ENCODE measurements at places on chromosomes 4 and X. TPM values are rescaled to one million over a fixed set of nuclear protein-coding genes. Genes with fewer than 3 reads are reported as not detected.

GRCh38 chr4:166308647-166309046 is 435.6 kb downstream of the TLL1 start:
- H3K27me3 ChIP-seq, result no peaks in the 10 kb centered on the region
- DNase-seq, result no peak
- H3K4me1 ChIP-seq, result no peaks in the 10 kb centered on the region
- H3K27ac ChIP-seq, result no peak overlapping the region
- no peaks in the 10 kb centered on the region for H3K36me3 ChIP-seq
- no peak overlapping the region for H3K4me3 ChIP-seq

DNA sequence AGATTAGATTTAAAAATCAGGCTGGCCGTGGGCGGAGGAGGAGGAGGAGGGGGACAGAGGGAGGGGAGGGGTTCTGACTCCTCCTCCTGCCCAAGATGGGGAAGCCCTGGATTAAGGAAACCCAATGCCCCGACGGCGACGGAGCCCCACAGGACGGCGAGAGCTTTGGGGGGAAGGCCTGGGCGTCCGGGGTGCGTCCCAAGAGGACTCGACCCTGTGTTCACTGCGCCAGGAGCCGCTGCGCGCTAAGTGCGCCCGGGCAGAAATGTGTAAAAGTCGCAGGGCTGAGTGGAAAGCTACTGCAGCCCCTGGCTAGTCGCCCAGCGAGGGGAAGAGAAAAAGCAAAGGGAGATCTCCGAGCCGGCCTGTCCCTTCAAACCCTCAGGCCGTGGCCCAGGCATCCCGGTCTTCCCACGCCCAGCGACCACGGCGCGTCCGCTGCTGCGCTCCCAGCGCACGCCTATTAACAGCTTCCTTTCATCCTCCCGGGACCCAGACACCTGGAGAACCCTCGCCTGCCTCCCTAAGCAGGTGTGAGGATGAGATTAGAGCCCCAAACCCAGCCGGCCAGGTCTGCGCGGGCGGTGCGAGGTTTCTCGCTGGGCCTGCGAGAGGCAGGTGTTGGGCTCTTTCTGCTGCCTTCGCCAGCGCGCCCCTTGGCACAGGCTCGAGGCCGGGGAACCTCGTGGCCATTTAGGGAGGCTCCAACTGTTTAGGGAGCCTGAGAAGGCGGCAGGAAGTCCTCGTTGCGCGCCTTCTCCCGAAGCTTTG is 1.4 kb upstream of the RPS6KA3 start:
- DNase-seq, result peak; percentile 63
- no peak overlapping the region for H3K27ac ChIP-seq
- H3K36me3 ChIP-seq, result no peaks in the 10 kb centered on the region

GRCh38 chr4:123317211-123317610 is 79.4 kb upstream of the SPRY1 start:
- no peak for DNase-seq
- no peak overlapping the region for H3K4me3 ChIP-seq
- H3K27ac ChIP-seq, result no peak overlapping the region
- no peaks in the 10 kb centered on the region for H3K36me3 ChIP-seq
- H3K27me3 ChIP-seq, result no peaks in the 10 kb centered on the region
- no peaks in the 10 kb centered on the region for H3K4me1 ChIP-seq

GRCh38 chr4:86999136-86999643 is 64.4 kb downstream of the AFF1 start:
- H3K4me3 ChIP-seq, result no peak overlapping the region
- DNase-seq, result no peak
- no peak overlapping the region for H3K27ac ChIP-seq

- H3K27ac ChIP-seq, result no peak overlapping the region
- H3K4me3 ChIP-seq, result peak overlapping the region; percentile 46
- peak; percentile 65 for DNase-seq
- no peaks in the 10 kb centered on the region for H3K36me3 ChIP-seq
These were observed 13.8 kb downstream of the CMC4 start for GRCh38 chrX:155056877-155057792.

ENAM gene
- not detected for total RNA-seq

DNA sequence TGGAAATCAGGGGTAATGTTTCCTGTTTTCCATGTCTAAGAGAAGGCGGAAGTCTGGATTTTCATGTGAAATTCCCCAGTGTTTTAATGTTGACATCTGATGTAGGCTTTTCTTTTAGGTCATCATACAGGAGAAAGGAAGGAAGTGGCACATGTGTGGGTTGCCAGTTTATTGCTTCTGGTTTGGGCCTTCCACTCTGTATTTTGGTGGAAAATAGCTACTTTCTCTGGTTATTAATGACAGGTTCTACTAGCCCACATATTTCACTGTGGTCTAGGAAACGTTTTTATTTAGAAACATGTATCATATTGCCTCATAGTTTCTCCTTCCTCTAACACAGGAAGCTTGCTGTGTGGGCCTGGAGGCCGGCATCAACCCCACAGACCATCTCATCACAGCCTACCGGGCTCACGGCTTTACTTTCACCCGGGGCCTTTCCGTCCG is 7.2 kb downstream of the PDHA1 start:
- peaks cover 12% of the 10 kb centered on the region for H3K36me3 ChIP-seq
- H3K27ac ChIP-seq, result no peak overlapping the region
- H3K4me1 ChIP-seq, result no peaks in the 10 kb centered on the region
- no peak for DNase-seq

PF4V1 gene
- not detected for total RNA-seq

- H3K4me1 ChIP-seq, result no peaks in the 10 kb centered on the region
- DNase-seq, result no peak
- H3K4me3 ChIP-seq, result no peak overlapping the region
These were observed 13.9 kb upstream of the HGFAC start for GRCh38 chr4:3427706-3428446.

KLKB1 gene
- 20.9 TPM for total RNA-seq

GRCh38 chrX:149069899-149070298 is 435.2 kb downstream of the IDS start:
- H3K27me3 ChIP-seq, result no peaks in the 10 kb centered on the region
- H3K4me3 ChIP-seq, result no peak overlapping the region
- no peak overlapping the region for H3K27ac ChIP-seq
- no peaks in the 10 kb centered on the region for H3K4me1 ChIP-seq
- no peaks in the 10 kb centered on the region for H3K36me3 ChIP-seq

All from H1 (cell line).